Hippocampal formation (tissue), 2 donors: ENCODE measurements at places on chromosomes 6 and 20.

DNA sequence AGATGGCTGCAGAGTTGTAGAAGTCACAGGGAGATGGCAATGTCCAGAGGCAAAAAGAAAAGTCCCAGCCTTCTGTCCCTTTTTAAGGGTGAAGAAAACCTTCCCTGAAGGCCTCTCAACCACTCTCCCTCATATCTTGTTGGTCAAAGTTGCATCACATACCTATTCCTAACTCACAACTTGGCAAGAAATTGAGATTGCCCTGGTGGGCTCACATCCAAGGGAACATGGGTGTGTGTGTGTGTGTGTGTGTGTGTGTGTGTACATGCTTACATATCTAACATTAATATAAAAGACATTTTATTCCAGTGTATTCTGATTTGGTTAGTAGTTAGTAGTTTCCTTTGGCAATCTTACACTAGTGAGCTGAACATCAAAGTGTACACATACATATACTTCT, 144.3 kb upstream of the SALL4 start:
- DNase-seq: no peak

- DNase-seq: no peak
Observed at GRCh38 chr6:154234019-154234772, 122.4 kb downstream of the IPCEF1 start.

DNA sequence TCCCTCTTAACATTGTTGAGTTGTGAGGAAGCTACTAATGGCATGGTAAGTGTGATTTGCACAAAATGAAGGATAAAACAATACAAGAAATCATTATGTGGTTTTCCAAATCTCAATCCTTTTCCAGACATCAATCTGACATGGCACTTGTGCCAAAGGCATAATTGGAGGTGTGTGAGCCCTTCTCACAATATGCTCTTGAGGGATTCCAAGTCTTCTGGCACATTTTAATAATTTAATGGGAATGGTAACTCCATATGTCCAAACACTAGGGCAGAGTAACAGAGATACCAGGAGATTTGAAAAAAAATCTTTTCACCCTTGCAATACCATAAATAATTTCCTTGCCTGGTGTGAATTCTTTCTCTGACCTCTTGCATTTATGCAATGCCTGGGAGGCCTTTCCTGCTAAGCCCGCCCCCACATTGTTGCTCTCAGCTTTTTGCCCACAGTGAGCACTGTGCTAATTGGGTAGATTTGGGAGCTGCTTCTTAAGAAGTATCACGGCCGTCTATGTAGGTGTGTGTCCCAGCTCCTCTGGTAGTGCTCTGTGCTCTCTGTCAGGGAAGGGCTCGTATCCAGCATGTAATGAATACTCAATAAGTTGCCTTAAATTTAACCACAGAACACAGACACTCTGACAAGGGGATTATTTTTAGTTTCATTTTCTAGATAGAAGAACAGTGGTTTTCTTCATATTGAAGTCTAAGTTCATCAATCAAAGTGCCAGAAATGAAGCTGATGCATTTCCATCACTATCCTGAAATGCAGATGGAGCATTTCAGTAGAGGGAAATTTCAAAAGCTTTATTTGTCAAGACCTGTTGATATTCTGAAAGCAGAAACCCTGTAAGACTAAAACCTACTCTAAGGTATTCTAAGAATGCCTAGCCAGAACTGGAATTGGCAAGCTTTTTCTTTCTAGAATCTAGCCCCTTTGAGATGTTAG, 54.4 kb upstream of the CEP85L start:
- no peak for DNase-seq

GRCh38 chr6:119273272-119274196, 76.0 kb downstream of the MAN1A1 start:
- DNase-seq: no peak

GRCh38 chr20:9457136-9457535, 57.3 kb upstream of the LAMP5 start:
- no peak for DNase-seq

DNA sequence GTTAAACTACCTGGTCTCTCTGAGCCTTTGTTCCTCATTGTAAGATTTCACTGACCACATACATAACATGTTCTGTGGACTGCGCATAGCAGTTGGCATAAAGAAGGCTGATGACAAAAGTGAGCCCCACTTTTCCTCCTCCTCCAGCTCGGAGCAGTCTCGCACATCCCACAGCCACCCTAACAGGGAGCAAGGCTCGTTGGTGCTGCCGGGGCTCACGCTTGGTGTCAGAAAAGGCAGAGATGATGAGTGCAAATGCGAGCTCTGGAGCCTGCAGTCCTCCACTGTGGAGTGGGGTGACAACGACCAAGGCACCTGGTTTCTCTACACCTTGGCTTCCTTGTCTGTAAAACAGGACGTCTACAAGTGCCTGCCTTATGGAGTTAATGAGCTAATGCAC, 9.7 kb downstream of the TGM3 start:
- DNase-seq: no peak

DNA sequence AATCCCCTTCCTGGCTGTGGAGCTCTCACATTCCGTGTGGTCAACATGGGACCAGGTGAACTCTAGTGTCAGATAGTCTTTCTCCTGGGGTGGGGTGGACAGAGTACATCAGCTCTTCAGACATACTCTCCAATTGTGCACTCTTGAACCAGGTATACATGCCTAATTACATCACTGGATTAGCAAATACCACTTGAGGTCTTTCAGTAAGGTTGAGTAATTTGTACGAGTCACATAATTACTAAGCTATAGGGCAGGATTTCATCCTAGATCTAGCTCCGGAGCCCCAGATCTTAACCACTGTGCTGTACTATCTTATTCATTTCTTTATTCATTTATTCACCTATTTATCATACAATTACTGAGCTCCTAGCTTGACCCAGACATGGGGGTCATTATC, 821.3 kb downstream of the TFAP2A start:
- no peak for DNase-seq

GRCh38 chr20:3243718-3244358, 4.8 kb upstream of the SLC4A11 start:
- DNase-seq: no peak

GRCh38 chr6:158771399-158772152, 47.6 kb downstream of the EZR start:
- DNase-seq: no peak
